ENCODE measurements at places on chromosomes 12 and 14. TPM values are rescaled to one million over a fixed set of nuclear protein-coding genes. Genes with fewer than 3 reads are reported as not detected.

KLRC4 gene
- total RNA-seq: not detected

HPD gene
- total RNA-seq: 0.29 TPM

SMCO2 gene
- not detected for total RNA-seq

NGB gene
- total RNA-seq: not detected

ARHGEF40 gene
- 4.6 TPM for total RNA-seq

ACOT4 gene
- not detected for total RNA-seq

CLBA1 gene
- 4.4 TPM for total RNA-seq

TAS2R14 gene
- total RNA-seq: 1.4 TPM

TRPV4 gene
- total RNA-seq: not detected

C12orf56 gene
- 0.40 TPM for total RNA-seq

KRT86 gene
- not detected for total RNA-seq

MFAP5 gene
- total RNA-seq: not detected

PIWIL1 gene
- not detected for total RNA-seq

KRT6A gene
- not detected for total RNA-seq

SLC6A13 gene
- total RNA-seq: 0.33 TPM

SDSL gene
- total RNA-seq: 9.1 TPM

NID2 gene
- total RNA-seq: 0.22 TPM

CDKN1B gene
- 27.3 TPM for total RNA-seq

LMNTD1 gene
- not detected for total RNA-seq

Data from K562 (cell line).